ENCODE measurements at places on chromosomes 1 and 21. TPM values are rescaled to one million over a fixed set of nuclear protein-coding genes. Genes with fewer than 3 reads are reported as not detected.

FOXJ3 gene
- 63.9 TPM for total RNA-seq

DIP2A gene
- 28.2 TPM for total RNA-seq

SGIP1 gene
- total RNA-seq: not detected

DNA sequence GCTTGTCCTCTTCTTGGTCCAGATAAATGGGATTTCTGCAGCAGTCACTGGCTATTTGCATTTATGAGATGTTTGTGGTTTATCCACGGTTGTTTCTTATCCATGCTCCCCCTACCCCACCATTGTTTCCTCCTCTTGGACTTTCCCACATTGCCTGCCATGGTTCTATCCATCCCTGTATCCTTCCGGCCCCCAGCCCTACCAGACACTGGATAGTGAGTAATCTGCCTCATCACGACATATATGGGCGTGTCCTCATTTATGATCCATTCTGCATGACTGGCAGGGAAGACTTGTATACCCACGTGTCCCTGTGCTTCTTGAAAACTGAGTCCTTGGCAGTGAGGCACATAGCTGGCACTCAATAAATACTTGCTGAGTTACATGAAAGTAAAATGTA is 40.1 kb downstream of the CACNA1S start:
- DNase-seq: no peak

ILF2 gene
- total RNA-seq: 182 TPM

- no peak for DNase-seq
Observed at GRCh38 chr1:190102757-190103326, 374.8 kb downstream of the BRINP3 start.
